Mucosa of gallbladder (tissue), 1 donor: ENCODE measurements at places on chromosomes 5 and 9. TPM values are rescaled to one million over a fixed set of nuclear protein-coding genes. Genes with fewer than 3 reads are reported as not detected.

GRCh38 chr9:79986437-79986836 lies 414.7 kb downstream of the TLE4 start:
- no peak for DNase-seq

DNA sequence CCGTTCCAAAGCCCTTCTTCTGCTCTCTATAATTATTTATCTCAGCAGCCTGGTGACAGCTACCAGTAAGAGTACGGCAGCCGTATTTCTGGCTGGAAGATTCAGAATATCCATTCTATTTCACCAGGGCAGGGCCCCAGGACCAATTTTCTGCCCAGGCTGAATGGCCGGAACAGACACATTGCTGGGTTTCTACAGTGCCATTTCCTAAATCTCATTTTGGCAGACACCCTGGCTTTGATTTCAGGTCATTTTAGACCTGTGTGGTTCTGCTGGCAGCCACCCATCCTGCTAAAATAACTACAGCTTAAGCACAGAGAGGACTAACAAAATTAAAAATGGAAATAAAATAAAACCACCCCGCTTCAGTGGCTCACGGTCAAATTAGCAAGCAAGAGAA lies 95.0 kb downstream of the CRB2 start:
- no peak for DNase-seq

DNA sequence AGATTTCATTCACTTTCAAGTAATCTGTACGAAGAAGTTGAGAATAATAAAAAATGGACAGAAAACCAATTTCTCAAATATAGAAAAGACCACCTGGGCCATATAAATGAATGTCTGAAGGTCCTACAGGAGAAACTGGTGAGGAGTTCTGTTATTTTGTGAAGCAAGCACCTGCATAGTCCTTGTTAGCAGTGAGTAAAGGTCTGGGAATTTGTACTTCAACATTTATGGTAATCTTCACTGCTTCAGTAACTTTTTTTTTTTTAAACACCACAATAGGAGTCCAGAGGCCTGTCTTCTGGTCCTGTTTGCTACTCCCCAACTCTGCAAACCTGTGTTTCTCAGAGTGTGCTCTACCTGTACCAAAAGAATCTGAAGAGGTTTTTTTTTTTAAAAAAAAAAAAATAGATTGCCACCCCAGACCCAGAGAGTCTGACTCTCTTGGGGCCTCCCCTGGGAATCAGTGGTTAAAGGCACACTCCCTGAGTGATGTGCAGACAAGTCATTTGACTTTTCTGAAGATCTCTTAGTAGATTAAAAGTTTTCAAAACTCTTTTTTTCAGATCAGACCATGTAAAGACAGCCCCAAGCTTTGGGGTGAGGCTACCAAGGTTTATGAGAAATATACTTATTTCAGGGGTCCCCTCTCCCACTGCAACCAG lies 55.5 kb downstream of the FAM81B start:
- DNase-seq, result no peak

GRCh38 chr5:99544356-99544755 lies 615.5 kb upstream of the CHD1 start:
- DNase-seq, result no peak

- DNase-seq, result peak; percentile 10
These were observed 499.5 kb upstream of the BRINP1 start for GRCh38 chr9:119868694-119869093.

- DNase-seq, result no peak
These were observed 20.7 kb upstream of the EGFLAM start for GRCh38 chr5:38237681-38238080.

Gene AGPAT2
- 81.7 TPM for total RNA-seq

Gene IL11RA
- total RNA-seq, result 37.0 TPM

Gene PCA3
- total RNA-seq, result not detected

Gene SYNPO
- 123 TPM for total RNA-seq
